ENCODE measurements at places on chromosomes 16 and 17.

DNA sequence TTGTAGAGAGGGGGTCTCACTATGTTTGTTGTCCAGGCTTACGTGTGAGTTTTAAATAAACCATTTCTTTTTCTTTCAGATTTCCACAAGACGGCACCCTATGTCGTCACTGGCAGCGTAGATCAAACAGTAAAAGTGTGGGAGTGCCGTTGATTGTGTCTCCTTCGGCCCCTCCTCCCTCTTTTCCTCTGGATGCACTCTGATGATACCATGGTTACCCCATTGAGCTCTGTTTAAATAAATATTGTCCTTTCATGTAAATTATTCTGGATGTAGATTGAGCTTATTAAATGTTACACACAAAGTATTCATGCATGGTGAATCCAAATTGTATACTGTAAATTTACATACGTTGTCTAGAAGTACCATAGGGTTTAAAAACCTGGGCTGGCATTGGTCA, 29.9 kb downstream of the CLUH start:
- no peak for DNase-seq
- no peaks in the 10 kb centered on the region for H3K27me3 ChIP-seq
- H3K27ac ChIP-seq, result no peak overlapping the region
- H3K4me1 ChIP-seq, result no peaks in the 10 kb centered on the region

DNA sequence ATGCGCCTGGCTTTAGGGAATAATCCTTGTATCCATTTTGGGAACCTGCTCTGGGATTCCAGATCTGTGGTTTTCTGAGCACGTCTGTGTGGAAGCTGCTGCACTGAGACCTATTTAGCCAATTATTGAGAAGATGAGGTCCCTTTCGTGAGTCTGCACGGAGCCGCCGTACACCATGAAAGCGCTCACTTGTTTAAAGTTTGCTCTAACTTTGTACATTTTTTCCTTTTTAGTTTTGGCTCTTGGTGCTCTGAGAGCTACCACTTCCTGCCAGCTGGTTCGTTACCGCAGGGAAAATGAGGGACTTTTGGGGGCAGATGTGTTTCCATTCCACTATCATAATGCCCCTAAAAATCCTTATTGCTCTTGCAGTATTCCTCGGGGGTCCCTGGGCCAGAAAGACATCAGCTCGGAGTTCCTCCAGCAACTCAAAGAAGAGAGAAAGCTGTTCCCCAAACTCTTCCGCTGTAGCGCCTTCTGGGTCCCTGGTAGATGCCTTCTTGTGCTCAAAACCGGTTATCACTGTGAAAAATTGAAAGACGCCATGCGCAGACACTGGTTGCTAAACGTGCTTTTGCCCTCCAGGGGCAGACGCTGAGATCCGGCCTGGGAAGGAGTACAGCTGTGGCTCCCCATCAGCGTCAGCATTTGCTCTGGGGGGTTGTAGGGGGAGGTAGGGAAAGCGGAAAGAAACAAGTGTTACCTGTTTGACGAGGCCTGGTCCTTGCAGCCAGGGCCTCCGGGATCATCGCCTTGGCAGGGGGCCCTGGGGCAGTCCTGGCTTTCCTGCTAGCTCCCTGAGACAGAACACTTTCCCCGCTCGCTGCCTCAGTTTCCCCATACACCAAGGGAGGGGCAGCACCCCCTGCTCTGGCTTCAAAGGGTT, 238.1 kb downstream of the MRTFB start:
- peak; percentile 82 for DNase-seq
- H3K27me3 ChIP-seq, result no peaks in the 10 kb centered on the region
- peaks cover 5% of the 10 kb centered on the region for H3K36me3 ChIP-seq

- DNase-seq, result no peak
- no peaks in the 10 kb centered on the region for H3K4me1 ChIP-seq
- H3K27me3 ChIP-seq, result no peaks in the 10 kb centered on the region
Measured at GRCh38 chr16:89964201-89964600, 15.6 kb downstream of the DEF8 start.

GRCh38 chr17:59466946-59467801, 98.2 kb upstream of the DHX40 start:
- H3K27me3 ChIP-seq, result no peaks in the 10 kb centered on the region
- H3K27ac ChIP-seq, result no peak overlapping the region
- H3K4me3 ChIP-seq, result no peak overlapping the region
- H3K4me1 ChIP-seq, result no peaks in the 10 kb centered on the region
- H3K36me3 ChIP-seq, result no peaks in the 10 kb centered on the region

- no peak overlapping the region for H3K4me3 ChIP-seq
- H3K27me3 ChIP-seq, result no peaks in the 10 kb centered on the region
- peaks cover 5% of the 10 kb centered on the region for H3K4me1 ChIP-seq
- no peak overlapping the region for H3K27ac ChIP-seq
Measured at GRCh38 chr16:46961373-46962353, 11.8 kb downstream of the DNAJA2 start.

- no peak overlapping the region for H3K27ac ChIP-seq
- peak overlapping the region; percentile 70 for H3K4me3 ChIP-seq
- peak; percentile 68 for DNase-seq
- no peaks in the 10 kb centered on the region for H3K36me3 ChIP-seq
Measured at GRCh38 chr17:38560503-38561318, 45.0 kb downstream of the SRCIN1 start.

DNA sequence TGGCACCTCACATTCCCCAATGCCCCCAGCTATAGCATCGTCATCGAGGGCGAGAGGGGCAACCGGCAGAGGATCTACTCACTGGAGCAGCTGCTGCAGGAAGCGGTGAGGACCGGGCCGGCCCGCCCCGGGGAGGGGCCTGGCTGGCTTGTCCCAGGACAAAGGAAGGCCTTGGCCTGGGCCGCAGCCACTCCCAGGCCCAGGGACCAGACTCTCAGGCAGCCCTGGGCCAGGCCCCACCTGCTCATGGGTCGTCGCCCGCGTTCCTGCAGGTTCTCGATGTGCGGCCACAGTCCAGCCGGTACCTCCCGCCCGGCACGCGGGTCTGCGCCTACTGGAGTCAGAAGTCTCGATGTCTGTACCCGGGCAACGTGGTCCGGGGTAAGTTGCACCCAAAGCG, 53.4 kb downstream of the ACTG1 start:
- no peak for DNase-seq
- no peaks in the 10 kb centered on the region for H3K36me3 ChIP-seq

- peak; percentile 32 for DNase-seq
- H3K27ac ChIP-seq, result no peak within 1 kb of the TSS
- no peaks in the 10 kb centered on the region for H3K4me1 ChIP-seq
- H3K27me3 ChIP-seq, result peaks cover 5% of the 10 kb centered on the region
Measured at GRCh38 chr16:80804526-80805383, at the start of gene CDYL2. CDYL2 (minus strand) TSS chr16:80804598; CDS start chr16:80804173, 425 bp downstream.

GRCh38 chr17:77783991-77784820, 174.3 kb upstream of the TNRC6C start:
- peaks cover 22% of the 10 kb centered on the region for H3K4me1 ChIP-seq
- no peak for DNase-seq
- no peak overlapping the region for H3K4me3 ChIP-seq
- H3K36me3 ChIP-seq, result peaks cover 8% of the 10 kb centered on the region

All from H9 (cell line).